ENCODE measurements at places on chromosomes 6 and 20.

GRCh38 chr6:62283796-62284411 is 2.1 kb downstream of the KHDRBS2 start:
- DNase-seq, result peak; percentile 18

DNA sequence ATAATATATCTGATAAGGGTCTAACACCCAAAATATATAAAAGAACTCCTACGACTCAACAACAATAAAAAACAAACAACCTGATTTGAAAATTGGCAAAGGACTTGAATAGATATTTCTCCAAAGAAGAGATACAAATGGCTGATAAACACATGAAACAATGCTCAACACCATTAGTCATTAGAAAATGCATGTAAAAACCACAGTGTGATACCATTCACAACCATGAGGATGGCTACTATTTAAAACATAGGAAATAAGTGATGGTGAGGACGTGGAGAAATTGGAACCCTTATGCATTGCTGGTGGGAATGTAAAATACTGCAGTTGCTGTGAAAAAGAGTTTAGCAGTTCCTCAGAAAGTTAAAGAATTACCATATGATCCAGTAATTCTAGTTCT is 41.4 kb downstream of the PTGIS start:
- no peak for DNase-seq

DNA sequence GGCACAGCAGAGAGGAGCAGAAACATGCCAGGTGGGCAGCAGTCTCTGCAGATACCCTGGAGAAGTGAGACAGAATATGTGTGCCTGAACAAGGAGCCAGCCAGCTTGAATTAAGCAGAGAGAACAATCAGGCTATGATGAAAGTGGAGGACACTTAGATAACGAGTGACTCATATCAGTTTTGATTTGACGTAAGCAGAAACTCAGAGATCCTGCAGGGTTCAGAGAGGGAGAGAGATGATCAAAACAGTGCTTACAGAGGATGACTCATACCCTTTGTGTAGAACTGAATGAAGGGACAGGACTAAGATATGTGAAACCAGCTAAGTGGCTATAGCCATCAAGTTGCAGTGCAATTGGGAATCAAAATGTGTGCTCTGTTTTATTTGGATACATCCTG is 300.7 kb downstream of the TENT5A start:
- DNase-seq, result peak; percentile 86

GRCh38 chr6:106315765-106316374 is 9.7 kb downstream of the ATG5 start:
- DNase-seq, result peak; percentile 24

- peak; percentile 56 for DNase-seq
Observed at GRCh38 chr20:38790200-38791053, 15.1 kb upstream of the PPP1R16B start.

GRCh38 chr6:19369785-19370184 is 467.4 kb upstream of the ID4 start:
- DNase-seq, result no peak

GRCh38 chr6:33978412-33979150 is 167.3 kb downstream of the GRM4 start:
- DNase-seq, result no peak

DNA sequence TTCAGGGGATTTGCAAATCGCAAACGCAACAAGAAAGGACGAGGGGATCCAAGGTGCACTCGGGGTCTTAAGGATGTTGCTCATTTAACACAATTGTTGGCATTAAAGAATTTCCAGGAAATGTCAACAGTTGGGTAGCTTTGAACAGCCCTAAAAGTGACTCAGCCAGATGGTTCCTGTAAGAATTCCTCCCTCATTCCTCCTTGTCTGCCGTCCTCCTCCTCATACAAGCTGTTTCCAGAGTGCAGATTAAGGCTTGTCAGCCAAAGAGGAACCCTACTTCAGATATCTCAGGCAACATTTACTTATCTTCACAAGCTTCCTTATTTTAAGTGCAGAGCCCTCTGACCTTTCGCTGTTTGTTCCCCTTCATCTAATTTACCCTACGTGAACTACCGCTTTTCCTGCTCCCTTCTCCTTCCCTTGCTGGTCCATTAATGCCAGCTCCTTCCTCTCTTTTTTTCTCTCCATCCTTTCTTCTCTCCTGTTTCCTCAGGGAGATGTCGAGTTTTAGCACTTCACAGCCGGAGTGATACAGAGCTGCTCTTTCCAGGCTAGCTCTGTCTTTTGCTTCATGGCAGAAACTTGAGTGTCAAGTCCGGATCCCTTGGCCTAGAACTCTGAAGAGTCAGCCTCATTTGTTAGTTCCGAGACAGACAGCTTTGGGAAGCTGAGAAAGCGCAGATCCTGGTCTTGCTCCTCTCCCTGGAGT is 26.1 kb upstream of the TBC1D7 start:
- DNase-seq, result no peak

- no peak for DNase-seq
Observed at GRCh38 chr6:5776706-5777390, 229.9 kb downstream of the NRN1 start.

DNA sequence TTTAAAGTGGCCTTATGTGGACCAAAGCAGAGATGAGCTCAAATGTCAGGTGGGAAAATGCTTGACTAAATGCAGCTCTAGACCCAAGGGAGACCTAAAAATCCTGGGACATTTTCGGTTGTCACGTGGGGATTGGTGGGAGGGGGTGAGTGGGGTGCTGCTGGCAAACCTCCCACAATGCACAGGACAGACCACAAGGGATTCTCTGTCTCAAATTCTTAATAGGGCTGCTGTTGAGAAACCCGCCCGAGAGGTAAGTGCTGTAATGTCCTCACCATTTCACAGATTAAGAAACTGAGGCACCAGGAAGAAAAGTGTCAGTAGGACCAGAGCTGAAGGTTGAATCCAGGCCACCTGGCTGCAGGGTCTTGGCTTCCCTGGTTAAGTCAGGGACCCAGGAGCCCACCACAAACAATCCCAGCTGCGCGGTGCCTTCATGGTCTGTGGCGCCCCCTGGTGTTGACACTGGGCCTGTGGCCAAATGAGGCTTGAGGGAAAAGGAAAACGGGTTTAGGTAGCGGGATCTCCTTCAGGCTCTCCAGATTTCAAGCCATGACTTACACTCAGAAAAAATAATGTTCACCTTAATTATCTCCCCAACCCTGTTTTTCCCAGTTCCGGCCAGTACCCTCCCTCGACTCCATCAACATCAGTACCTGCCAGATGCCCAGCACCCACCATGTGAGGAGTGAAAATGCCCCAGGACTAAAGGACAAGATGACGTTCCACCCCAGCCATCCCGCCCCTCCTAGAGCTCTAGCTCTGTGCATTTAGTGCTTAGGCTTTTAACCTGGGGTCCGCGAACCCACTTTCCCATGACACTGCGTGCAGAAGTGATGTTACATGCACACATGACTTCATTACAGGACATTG is 7.2 kb downstream of the HLA-G start:
- peak; percentile 43 for DNase-seq

- DNase-seq, result no peak
Observed at GRCh38 chr20:31966991-31967655, 828 bp upstream of the XKR7 start.

GRCh38 chr6:64010666-64011065 is 375.1 kb downstream of the PHF3 start:
- DNase-seq, result no peak

DNA sequence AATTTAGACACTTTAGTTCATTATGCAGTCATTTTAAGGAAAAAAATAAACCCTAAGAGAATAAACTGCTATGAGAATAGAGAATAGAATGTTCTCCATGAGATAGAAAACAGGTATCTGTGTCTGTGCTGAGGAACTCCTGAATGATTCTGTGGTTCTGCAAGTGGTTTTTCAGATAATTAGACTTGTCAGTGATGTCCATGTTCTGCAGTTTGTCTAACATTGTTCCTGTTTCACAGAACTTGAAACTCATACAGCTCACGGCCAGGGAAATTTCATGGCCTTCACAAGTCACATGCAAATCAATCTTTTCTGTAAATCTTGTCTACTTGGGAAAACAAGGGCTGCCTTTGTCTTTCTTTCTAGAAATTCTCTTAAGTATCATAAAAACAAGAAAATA is 73.4 kb upstream of the HMGCLL1 start:
- no peak for DNase-seq

GRCh38 chr6:13012296-13012695 is 295.7 kb downstream of the PHACTR1 start:
- DNase-seq, result no peak

GRCh38 chr20:34948030-34948429 is 7.6 kb downstream of the GSS start:
- peak; percentile 20 for DNase-seq

- DNase-seq, result no peak
Observed at GRCh38 chr6:100592929-100593328, 128.2 kb upstream of the SIM1 start.

DNA sequence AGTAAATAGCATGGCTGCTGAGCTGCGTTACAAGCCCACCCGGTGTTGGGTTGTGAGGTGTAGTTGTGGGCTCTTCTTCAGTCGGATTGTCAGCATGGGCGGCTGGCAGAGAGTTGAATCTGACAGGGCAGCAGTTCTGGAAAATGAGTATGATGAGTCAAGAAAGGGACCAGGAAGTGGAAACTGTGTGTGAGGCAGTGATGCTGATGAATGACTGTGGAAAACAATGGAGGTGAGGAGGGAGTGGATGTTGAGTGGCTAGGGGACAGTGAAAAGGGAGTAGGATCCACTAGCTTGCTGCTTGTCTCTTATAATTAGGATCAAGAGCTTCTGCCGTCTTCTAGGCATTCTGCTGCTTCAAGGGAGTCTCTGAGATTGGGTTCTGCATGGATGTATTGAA is 154.3 kb downstream of the ESR1 start:
- peak; percentile 2 for DNase-seq

- DNase-seq, result no peak
Observed at GRCh38 chr20:44066645-44067606, 120.1 kb downstream of the JPH2 start.

- DNase-seq, result no peak
Observed at GRCh38 chr20:16777126-16777525, 29.0 kb downstream of the OTOR start.

DNA sequence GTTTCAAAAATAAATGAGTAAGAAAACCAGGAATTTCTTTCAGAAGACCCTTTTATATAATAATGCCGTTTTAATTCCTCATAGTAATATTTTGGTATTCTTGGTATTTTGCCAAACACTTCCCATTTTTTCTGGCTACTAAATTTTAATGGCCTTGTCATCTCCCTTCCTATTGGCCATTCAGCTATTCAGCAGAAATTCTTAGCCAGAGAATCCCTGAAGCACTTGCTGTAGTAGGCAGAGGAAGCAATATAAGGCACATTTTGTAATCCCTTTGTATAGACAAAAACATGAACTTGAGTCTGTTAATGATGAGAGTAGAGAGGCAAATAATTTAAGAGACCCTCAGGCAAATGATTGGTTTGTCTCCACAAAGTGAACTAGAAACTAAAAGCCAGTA is 118.4 kb upstream of the LAMP5 start:
- no peak for DNase-seq

GRCh38 chr6:163347021-163347446 is 67.5 kb upstream of the QKI start:
- DNase-seq, result no peak

- no peak for DNase-seq
Observed at GRCh38 chr6:160775792-160776580, 73.9 kb downstream of the PLG start.

DNA sequence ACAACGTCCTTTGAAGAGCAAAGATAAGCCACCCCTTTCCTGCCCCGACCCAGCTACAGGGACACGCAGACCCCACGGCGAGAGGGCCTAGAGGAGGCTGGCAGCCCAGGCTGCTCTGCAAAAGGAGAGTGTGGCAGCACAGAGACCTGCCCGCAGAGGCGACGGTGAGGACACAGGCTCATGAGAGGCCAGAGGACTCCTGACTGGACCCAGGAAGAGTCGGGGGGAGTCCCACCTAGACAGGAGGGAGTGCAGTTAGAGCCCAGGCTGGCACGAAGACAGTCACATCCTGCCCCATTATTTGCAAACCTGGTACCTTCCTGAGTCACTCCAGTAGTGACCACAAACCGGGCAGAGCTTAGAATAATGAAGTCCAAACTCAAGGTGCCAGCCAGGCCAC is 227.7 kb upstream of the CDH4 start:
- no peak for DNase-seq

DNA sequence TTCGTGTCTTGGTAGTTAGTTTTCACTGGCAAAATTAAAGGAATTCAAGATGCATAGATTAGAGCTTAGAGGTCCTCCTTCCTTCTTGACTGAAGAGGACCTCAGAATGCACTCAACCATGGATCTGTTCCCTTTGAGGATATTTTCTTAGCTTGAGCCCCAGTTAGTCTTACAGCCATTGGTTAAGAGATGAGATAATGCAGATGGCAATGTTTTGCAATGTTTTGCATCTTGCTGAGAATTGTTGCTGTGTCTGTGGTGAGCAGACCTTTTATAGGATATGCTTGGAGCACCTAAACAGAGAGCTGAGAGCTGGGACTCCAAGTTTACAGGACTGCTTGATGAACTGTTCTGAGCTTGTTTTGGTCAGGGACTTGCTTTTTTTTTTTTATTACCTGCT is 107.5 kb downstream of the TMEM170B start:
- DNase-seq, result no peak

DNA sequence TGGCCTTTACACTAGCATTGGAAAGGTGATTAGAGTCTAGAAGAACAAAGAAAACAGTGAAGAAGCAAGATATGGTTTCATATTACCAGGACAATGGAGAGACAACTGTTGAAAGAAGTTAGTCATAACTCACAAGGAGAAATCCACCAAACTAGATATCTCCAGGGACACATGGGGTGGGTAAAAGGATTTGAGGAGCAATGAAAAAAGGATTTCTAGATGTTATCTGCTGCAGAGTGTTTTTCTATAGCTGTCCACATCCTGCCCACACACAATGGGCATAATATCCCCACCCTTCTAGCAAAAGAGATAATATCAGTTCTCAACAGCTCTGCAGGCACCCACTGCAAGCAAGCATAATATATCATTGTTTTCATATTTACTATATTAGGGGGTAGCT is 303.1 kb downstream of the HAO1 start:
- DNase-seq, result no peak

DNA sequence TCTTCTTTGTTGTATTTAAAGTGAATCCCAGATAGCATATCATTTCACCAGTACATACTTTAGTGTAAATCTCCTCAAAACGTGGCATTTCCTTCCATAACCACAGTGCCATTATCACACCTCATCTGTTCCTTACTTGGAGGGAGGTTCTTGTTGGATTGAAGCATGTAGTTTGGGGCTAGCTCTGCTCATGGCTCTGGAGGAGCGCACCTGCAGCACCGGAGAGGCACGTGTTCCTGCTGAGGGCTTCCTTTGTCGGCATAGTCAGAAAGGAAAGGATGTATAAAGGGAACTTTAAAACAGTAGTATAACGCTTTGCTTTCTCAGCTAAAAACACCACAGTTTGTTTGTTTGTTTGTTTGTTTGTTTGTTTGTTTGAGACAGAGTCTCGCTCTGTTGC is 121.7 kb upstream of the TMEM181 start:
- DNase-seq, result no peak

DNA sequence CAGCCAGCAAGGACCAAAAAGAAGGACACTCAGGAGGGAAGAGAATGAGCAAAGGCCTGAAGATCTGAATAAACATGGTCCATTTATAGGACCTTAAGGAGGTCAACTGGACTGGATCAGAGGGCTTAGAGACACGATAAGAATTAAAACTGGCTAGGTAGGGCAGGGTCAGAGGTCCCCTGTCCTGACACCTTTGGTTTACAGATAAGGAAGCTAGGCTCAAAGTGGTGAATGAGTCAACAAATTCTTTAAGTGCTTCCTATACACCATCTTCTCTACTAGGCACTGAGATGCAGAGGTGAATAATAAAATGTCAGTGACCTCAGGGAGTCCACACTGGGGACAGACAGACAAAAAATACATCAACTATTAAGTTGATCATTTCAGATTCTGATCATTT is 70.3 kb downstream of the HIVEP2 start:
- DNase-seq, result peak; percentile 46

GRCh38 chr6:126308362-126308761 is 31.6 kb upstream of the CENPW start:
- no peak for DNase-seq
